Stimulated activated CD8-positive, alpha-beta memory T cell treated with anti-CD3 and anti-CD28 coated beads, Interleukin-12 subunit alpha, Interleukin-12 subunit beta, amount 100 ng/mL, for 1 hour (primary cell): ENCODE measurements at places on chromosomes 4 and X.

- no peak for DNase-seq
These were observed 36.7 kb upstream of the HMX1 start for GRCh38 chr4:8908206-8908893.

DNA sequence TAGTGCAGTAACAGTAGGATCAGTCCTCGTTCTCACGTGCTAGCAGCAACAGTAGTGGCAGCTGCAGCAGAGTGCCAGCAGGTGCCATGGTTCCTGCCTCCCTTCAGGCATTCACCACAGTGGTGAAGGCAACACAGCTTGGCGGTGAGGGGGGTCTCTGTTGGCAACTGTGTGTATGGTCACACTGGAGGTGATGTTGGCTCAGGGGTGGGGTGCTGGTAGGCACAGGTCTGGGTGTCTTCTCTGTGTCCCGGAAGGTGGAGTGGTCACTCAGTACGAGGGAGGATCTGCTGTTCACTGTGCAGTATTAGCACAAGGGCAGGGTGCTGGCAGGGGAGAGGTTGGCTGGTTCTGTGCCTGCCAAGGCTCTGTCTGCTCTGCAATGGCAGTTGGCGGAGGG is 671.8 kb downstream of the CCSER1 start:
- DNase-seq, result no peak

GRCh38 chr4:34198966-34199365 is 2045.3 kb downstream of the ARAP2 start:
- no peak for DNase-seq

GRCh38 chr4:127997534-127998388 is 32.6 kb downstream of the ABHD18 start:
- no peak for DNase-seq

GRCh38 chrX:153970357-153971123 is 1.1 kb downstream of the HCFC1 start:
- DNase-seq, result no peak

DNA sequence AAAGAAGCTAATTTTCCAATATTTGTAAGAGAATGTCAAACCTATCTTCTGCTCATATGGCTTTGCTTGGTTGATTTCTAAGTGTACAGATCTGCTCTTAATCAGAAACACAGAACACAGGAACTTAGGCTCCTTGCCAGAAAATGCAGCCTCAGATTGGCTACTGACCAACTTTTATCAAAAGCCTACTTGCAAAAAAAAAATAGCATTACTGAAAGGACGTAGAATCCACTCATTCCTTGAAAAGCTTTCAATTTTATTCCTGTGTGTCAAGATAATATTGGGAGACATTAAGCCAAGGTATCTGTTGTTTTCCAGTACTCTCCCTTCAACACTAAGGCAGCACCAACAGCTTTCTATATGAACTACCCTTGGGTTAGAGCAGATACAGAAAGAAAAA is 127.6 kb upstream of the INTU start:
- DNase-seq, result no peak

GRCh38 chr4:146506272-146506671 is 15.5 kb downstream of the SLC10A7 start:
- no peak for DNase-seq
